MG63 (cell line): ENCODE measurements at places on chromosomes 5 and 9.
A peak's percentile ranks its signal among the peaks of the same experiment; 100 is the strongest.

- peak; percentile 9 for DNase-seq
These were observed 1358.4 kb downstream of the EFNA5 start for GRCh38 chr5:106312360-106312759.

DNA sequence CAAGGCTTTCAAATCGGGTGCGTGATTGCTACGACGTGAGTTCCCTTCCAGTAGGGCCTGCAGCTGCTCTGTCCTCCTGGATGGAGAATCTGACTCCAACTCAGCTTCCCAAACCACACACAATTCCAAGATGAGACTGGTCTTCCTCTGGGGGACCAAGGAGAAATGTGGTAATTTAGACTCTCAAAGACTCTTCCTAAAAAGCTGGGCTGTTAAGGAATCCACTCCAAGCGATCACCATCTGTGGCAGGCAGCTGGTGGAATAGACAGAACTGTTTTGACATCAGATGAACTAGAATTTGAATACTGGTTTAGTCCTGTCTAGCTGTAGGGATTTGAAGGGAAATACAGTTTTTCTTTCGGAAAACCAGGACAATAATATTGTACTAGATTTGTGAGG lies 130.7 kb upstream of the KLF4 start:
- no peak for DNase-seq

DNA sequence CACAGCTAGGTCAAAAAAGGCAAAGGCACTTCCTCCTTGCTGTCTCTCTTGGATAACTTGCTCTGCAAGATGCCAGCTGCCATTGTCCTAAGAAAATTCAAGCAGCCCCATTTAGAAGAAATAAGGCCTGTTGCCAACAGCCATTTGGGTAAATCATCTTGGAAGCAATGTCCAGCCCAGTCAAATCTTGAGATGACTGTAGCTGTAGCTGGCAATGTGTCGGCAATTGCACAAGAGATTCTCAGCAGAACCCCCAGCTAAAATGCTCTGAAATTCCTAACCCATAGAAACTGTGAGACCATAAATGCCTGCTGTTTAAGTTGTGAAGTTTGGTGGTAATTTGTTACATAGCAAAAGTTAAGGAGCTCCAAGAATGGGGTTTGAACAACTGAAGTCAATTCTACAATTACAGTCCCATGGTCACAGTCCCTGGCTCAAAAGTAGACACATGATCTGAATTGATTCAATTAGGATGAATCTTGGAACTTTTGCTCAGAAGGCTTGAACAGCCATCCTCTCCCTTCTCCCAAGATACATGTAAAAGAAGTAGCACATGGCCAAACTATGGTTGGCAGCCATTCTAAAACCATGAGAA lies 151.1 kb downstream of the MPDZ start:
- DNase-seq: peak; percentile 41

DNA sequence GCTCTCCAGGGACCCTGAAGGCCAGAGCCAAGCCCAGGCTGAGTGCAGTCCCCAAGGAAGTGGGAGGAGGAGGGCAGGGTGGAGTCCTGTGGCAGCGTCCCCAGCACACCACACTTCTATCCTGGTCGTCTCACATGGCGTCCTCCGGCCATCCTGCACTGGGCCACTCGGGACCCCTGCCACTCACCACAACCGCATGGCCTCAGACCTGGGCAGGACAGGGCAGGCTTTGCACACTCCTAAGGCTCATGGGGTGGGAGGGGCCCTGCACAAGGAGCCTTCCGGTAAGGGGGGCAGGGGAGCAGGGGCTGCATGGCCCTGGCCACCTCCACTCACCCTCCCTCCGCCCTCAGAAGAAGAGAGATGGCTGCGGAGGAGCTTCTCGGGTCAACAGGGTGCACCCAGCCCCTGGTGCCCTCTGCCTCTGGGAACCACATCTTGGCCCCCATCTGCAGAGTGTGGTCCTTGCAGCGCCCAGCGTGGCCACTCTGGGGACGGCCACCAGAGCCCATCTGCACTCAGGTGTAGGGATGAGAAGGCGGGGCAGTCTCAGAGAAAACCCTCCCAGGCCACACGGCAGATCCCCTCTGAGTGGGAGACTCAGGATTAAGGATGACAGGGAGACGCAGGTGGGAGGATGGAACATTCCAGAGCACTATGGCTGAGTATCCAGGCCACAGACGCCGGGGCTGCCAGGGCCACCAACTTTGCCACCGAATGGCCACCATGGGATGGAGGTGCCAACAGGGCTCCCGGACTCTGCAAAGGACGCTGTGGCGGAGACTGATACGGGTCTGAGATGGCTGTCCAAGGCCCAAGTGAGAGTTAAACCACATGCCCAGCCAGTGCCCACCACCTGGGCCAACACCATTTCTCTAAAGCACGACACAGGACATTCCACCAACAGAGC lies 7.6 kb downstream of the TPPP start:
- DNase-seq: no peak

DNA sequence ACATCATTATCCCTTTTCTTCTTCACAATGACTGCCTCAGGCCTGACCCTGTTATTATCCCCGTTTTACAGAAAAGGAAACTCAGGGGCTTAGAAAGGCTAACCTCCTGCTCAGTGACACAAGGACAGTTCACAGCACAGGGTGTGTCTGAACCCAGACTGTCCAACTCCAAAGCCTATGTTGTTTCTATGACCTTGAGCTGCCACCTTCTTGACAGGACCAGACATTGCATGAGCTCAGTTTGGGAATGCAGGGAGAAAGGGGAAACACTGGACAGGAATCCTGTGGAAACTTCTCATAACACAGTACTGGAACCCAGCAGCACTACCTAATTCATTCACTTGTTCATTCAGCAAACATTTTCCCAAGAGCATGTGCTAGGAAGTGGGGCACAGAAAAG lies 472.8 kb downstream of the CDK5RAP2 start:
- no peak for DNase-seq

GRCh38 chr9:5441043-5441442 lies 3.3 kb upstream of the PLGRKT start:
- no peak for DNase-seq

GRCh38 chr9:98688710-98689495 lies 19.8 kb downstream of the GABBR2 start:
- DNase-seq: no peak

- no peak for DNase-seq
These were observed 170.4 kb upstream of the FSTL4 start for GRCh38 chr5:133782736-133783135.

DNA sequence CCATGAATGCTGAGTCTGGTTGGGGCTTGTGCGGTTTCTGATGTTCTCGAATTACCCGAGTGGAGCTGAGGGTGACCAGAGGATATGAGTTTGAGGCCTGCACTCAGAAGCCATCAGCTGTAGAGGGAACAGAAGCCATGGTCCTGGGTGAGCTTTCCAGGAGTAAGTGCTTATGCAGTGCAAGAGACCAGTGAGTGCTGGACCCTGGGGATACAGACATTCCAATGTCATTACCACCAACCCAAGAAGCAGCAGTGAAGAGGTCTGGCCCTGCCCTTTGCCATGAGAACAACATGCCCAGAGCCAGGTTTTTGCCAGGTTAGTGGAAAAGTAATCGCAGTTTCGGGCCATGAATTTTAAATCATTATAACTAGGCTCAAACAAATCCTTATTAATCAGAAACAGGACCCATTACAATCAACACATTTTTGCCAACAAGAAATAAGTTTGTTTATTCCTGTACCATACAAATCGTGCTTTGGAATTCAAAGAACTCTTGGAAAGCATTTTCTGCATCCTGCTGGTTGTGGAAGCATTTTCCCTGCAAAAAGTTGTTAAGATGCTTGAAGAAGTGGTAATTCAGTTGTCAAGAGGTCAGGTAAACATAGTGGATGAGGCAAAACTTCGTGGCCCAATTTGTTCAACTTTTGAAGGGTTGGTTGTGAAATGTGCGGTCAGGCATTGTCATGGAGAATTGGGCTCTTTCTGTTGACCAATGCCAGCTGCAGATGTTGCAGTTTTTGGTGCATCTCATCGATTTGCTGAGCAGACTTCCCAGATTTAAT lies 154.6 kb downstream of the SYK start:
- DNase-seq: peak; percentile 74

DNA sequence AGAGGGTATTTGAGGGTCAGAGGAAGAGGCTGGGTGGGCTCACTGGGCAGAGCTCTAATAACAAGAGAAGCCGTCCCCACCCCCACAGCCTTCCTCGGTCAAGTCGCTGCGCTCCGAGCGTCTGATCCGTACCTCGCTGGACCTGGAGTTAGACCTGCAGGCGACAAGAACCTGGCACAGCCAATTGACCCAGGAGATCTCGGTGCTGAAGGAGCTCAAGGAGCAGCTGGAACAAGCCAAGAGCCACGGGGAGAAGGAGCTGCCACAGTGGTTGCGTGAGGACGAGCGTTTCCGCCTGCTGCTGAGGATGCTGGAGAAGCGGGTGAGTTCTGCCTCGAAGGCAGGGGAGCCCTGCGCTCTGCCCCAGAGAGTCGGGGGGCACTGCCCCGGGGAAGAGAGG lies 21.6 kb upstream of the RARS1 start:
- DNase-seq: no peak

- DNase-seq: no peak
These were observed 23.2 kb downstream of the STK10 start for GRCh38 chr5:172164769-172165212.

DNA sequence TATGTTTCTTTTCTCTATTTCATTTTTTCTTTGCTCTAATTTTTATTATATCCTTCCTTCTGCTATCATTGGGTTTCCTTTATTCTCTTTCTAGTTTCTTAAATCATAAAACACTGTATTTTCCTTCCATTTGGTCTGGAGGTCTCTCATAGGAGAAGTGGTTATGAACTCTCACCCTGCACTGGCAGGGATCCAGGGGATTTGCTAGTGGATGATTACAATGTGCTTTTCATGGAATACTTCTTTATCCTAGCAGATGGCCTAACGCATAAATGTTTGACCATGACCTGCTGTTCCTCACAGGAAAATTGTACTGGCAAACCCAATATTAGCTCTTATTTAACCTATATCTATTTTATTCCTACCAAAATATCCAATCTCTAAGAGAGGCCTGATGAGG lies 31.5 kb upstream of the SGCD start:
- DNase-seq: no peak

GRCh38 chr5:68336200-68336599 lies 120.6 kb downstream of the PIK3R1 start:
- no peak for DNase-seq

GRCh38 chr9:112249277-112249676 lies 74.2 kb upstream of the SUSD1 start:
- no peak for DNase-seq

- no peak for DNase-seq
These were observed 20.7 kb upstream of the MGAT1 start for GRCh38 chr5:180823346-180823745.
